Hematopoietic multipotent progenitor cell treated with erythropoietin and hydrocortisone succinate and interleukin-3 and kit ligand, for 4 days (in vitro differentiated cells): ENCODE measurements at places on chromosomes 3 and 15.

DNA sequence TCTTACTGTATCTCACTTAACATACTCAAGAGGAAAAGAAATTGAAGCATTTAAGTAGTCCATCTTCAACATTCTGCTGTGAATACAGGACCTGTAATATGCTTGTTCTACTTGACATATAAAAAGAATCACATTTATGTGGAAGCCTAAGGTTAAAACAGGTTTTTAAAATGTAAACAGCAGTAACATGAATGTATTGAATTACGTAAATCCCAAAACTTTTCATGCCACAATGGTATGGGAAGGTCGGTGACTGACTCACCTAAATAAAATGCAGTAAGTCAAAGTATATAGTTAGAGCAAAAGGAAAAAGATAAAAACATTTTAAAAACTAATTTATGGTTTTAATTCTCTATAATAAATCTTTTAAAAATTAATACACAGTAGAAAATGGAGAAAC lies 115.7 kb upstream of the TJP1 start:
- no peak for DNase-seq

GRCh38 chr3:115071166-115071565 lies 75.9 kb downstream of the ZBTB20 start:
- DNase-seq: no peak

DNA sequence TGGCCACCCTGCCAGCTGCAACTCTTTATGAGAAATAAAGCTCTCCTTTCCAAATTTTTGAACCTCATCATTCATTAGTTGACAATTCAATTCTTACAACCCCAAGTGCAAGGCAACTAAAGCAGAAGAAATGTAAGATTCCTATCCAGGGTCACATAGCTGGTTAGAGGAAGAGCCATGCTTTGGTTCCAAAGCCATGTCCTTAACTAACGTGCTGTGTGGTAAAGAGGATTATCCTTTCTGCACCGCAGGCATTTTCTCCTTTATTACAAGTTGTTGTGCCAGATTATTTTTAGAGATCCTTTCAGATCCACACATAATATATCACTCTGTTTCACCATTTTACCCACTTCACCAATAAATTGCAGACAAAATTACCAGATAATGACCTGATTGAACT lies 36.5 kb downstream of the TM4SF18 start:
- no peak for DNase-seq

DNA sequence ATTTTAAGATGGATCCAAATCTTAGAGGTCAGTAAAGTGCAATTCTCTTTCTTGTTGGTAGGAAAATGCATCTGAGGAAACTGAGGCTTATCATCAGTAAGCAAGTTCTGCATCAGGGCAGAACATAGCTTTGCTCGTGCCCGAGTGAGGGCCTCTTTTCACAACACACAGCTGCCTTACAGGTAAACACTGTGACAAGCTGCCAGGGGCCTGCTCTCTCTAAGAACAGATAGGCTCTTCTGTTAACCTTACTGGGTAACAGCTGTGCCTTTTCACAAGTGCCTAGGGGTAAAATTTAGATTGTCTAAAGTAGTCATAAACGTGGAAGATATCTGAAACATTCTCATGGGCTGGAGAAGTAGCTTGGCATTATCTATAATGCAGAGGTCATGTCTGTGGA lies 118.1 kb downstream of the C3orf38 start:
- no peak for DNase-seq

DNA sequence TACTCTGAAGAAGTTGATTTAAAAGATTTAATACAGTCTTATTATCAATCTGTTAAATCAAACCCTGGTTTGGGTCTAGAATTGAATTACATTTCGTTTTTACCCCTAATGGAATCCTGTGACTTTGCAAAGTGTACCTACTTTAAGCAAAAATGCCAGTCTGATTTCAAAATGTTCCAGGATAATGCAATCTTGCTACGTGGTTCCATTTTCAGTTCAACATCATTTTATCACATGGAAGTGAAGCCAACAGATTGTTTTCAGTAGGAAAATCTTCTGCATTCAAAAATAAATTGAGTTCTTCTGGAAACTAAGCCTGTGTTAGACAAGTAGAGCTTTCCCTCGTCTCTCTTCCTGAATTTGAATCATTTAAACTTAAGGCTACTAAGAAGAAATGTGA lies 356.4 kb downstream of the CHST2 start:
- DNase-seq: no peak

GRCh38 chr3:54832876-54833275 lies 95.0 kb downstream of the LRTM1 start:
- no peak for DNase-seq

DNA sequence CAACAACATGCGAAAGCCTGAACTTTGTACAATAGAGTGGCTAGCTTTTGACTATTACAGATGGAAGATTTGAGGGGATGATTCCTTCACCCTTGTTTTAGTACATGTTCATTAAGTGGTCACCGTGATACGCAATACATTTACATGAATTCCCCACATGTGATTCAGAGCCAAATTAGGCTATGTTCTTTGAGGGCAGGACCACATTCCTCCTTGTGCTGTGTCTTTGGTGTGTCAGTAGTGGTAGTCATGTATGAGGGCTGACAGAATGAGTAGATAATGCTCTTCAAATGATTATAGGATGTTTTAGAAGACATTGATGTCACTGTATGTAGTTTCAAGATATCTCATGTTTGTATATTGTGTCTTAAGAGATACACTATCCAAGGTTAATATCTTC lies 12.1 kb downstream of the PTPRG start:
- no peak for DNase-seq

- DNase-seq: no peak
Measured at GRCh38 chr3:163018664-163019063, 1522.1 kb downstream of the OTOL1 start.

GRCh38 chr15:95325763-95326404 lies 1004.6 kb upstream of the NR2F2 start:
- no peak for DNase-seq

- DNase-seq: peak; percentile 79
Measured at GRCh38 chr3:120559242-120560061, 36.7 kb upstream of the NDUFB4 start.

DNA sequence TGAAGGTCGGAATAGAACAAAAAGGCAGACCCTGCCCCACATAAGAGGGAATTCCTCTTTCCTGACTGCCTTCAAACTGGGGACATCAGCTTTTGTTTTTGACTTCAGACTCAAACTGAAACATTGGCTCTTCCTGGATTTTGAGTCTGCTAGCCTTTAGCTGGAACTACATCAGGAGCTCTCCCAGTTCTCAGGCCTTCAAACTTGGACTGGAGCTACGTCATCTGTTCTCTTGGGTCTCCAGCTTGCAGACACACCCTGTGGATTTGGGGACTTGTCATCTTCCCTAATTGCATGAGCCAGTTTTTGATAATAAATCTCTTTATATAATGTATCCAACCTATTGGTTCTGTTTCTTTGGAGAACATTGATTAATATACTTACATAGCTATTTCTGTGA lies 798.1 kb downstream of the TBL1XR1 start:
- no peak for DNase-seq

GRCh38 chr3:115494826-115495225 lies 128.5 kb upstream of the GAP43 start:
- DNase-seq: no peak

- DNase-seq: peak; percentile 47
Measured at GRCh38 chr3:117355566-117355965, 646.0 kb downstream of the TUSC7 start.

DNA sequence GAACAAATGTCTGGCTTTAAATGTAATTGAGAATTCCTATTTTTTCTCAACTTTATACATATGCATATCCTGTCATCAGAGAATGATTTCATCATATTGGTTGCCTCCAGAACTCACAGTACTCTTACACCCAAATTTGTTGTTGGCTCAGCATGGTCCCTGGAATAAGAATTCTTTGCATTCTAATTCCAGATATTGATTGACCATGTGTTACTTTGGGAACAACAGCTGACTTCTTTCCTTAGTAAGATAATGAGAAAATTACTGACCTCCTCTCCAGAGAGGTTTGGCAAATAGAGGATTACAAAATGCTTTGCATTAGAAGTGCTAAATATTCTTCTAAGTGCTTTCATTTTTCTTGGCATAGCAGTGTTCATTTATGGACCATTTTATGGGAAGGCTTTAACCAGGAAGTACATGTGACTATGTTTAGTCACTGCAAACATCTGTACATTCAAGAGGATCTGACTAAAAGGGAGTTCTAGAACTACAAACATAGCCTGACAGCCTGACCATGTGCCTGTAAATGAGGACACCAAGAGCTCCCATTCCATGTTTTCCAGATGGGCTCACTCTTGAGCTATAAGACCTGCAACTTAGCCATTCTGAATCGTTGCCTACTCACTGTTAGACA lies 391.6 kb upstream of the DPPA4 start:
- no peak for DNase-seq

DNA sequence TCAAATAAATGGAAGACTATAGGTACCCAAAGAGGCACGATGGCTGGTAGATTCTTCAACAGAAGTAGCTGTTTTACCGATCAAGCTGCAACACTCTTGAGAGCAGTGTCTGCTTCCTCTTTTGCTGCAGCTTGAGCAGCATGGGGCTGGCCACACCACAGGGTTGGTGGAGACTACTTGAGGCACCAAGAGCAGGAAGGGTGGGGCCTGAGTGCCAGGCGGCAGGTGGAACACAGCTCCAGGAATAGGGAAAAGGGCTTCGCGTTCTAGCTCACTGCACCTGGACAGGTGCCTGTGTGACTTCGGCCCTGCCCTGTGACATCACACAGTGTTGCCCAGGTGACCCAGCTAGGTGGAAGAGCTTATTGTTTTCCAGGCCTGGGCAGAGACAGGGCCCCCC lies at the start of gene CCDC33:
TSS of gene CCDC33 (plus strand) at position 365 of the 400 bp plus-strand sequence. CDS start 394 bp downstream, outside the sequence.
- peak; percentile 78 for DNase-seq

- DNase-seq: no peak
Measured at GRCh38 chr3:126256251-126256650, 75.9 kb upstream of the ALDH1L1 start.

- DNase-seq: peak; percentile 51
Measured at GRCh38 chr3:113533534-113533892, 1.2 kb downstream of the SIDT1 start.

DNA sequence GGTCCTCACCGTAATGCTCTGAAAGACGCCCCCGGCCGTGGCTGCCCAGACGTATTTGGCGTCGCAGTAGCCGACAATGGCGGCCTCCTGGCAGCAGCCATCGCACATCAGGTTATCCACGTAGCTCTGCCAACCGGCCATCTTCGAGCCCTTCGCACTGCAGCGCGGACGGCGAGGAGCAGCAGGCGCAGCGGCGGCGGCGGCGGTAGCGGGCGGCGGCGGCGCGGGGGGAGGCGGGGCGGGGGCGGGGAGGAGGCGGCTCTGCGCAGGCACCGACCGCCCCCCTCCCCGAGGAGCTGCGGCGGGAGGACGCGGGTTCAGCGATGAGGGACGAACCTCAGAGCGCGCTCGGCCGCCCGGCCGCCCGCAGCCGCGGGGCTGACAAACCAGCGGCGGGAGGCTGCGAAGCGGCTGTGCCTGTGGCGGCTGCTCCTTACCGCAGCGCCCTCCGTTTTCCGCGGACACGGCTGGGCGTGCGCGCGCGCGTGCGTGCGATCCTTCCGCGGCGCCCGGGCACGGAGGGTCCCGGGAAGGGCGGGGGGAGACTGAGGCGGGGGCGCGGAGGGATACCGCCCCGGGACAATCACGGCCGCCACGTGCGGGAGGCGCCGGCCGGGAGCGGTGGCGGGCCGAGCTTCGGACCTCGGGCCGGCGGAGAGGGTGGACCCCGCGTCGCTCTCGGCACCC lies at the start of gene PFN2:
TSS of gene PFN2 (minus strand) at position 180 of the 687 bp plus-strand sequence. CDS start at position 141, 39 bp downstream.
- peak; percentile 60 for DNase-seq

- no peak for DNase-seq
Measured at GRCh38 chr3:12965999-12966846, 107.0 kb downstream of the IQSEC1 start.

DNA sequence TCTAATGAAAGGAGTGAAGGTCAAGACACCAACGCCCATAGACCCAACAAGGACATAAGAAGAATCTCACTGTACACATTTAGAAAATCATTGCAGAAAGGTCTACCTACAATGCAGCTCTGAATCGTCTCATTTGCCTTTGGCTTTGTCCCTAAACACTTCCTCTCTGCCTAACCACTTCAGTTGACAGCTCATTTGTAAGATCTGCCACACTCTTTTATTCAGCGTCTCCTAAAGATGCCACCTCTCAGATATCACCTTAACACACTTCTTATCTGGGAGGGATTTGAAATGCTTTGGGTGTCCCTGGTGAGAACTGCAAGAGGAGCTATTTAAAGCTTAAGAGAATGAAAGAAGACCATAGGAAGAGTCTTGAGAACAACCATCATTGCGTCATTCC lies 38.7 kb downstream of the RAB27A start:
- peak; percentile 51 for DNase-seq

DNA sequence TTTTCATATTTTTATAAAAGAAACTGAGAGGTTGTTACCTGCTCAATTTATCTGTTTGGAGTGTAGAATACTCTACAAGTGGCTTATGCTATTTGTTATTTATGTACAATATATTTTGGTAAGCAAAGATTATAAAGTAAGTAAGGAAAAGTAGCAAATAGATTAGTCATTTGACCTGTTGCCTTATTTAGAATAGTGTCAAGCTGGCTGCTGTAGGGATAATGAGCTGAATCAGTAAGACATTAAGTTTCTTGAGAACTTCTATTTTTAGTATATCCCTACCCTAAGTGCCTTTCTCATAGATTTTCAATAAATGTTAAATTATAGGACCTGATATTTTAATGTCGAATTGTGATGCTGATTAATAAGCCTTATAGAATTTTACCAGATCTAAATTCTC lies 37.2 kb downstream of the ECT2 start:
- DNase-seq: no peak

- DNase-seq: no peak
Measured at GRCh38 chr3:149738876-149739275, 13.4 kb downstream of the COMMD2 start.

DNA sequence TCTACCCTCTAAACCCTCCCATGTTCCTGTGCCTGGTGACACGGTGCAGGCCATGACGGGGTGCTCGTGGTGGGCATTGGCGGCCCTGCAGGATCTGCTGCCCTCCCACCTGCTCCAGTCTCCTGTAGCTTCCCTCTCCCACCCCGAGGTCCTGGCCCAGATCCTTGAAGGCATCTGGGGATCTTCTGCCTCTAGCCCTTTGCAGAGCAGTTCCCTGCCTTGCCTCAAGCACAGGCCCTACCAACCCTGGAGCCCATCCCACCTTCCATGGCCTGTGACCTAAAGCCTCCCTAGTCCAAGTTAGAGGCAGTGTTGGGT lies 27.5 kb upstream of the SEC13 start:
- DNase-seq: no peak

- DNase-seq: no peak
Measured at GRCh38 chr3:21989341-21990042, 238.5 kb upstream of the ZNF385D start.

GRCh38 chr15:60264566-60264965 lies 133.2 kb downstream of the ANXA2 start:
- no peak for DNase-seq

- DNase-seq: no peak
Measured at GRCh38 chr3:13240928-13241618, 167.8 kb upstream of the IQSEC1 start.

GRCh38 chr3:169455472-169455871 lies 208.0 kb downstream of the MECOM start:
- DNase-seq: no peak
